Heart left ventricle (tissue), 16 donors: ENCODE measurements at places on chromosomes 11 and 22. TPM values are rescaled to one million over a fixed set of nuclear protein-coding genes. Genes with fewer than 3 reads are reported as not detected.

DNA sequence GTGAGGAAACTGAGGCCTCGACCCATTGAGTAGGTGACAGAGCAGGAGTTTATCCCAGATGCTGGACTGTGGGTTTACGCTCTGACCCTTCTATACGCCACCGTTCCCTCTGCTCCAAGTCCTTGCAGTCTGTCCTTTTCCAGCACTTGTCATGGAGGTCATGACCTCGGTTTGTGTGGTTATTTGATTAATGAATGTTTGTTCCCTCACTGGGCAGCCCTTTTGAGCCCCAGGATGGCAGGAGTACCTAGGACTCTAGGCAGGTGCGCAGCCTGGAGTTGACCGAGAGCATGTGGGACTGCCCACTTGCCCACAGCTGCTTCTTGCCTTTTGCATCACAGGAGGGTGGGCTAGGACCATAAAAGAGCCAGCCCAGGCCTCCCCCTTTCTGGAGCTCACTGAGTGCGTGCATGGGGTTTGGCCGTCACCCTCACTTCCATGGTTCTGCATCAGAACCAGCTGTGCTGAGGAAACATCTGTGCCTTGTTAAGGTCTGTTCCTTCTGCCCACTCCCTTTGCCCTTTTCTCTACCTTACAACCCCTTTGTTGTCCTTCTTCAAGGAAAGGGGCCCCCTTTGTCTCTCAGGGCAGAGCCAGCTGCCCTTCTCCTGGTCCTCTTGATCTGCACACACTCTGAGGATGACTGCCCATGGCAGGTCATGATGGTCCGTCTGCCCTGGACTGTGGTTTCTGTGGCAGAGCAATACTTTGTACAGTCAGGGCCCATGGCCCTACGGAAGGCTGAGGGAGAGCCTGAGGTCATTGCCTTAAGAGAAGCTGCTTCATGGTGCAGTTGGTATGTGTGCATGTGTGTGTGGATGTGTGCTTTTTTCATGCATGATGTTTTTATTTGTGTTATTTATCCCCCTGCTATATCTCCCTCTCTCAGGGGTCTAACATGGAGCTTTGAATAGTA, 38.2 kb downstream of the BMAL1 start:
- no peak for DNase-seq

DNA sequence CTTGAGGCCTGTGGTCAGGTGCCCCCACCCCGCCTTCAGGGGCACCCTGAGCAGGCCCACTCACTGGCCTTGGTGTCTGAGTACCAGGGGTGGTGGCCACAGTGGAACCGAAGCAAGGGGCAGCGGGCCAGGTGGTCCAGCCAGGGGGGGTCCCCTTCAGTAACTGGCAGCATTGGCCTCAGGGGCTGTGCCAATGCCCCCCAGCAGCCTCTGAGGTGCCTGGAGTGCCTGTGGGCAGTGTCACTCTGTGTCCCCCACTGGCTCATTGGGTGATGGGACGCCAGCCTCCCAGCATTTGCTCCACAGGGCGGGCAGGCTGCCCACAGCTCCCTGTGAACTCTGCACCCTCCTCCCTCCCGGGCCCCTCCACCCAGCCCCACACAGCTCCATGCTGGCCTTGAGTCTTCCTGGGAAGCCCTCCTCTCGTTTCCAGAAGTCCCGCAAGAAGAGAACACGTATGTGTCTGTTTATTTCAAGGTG, 29.5 kb upstream of the CARS1 start:
- DNase-seq, result no peak

GRCh38 chr11:133829566-133829965, 15.7 kb downstream of the SPATA19 start:
- DNase-seq, result no peak

GRCh38 chr11:131584785-131585592, 214.6 kb downstream of the NTM start:
- no peak for DNase-seq

- DNase-seq, result no peak
Measured at GRCh38 chr22:30293026-30293425, 3.7 kb upstream of the CASTOR1 start.

DNA sequence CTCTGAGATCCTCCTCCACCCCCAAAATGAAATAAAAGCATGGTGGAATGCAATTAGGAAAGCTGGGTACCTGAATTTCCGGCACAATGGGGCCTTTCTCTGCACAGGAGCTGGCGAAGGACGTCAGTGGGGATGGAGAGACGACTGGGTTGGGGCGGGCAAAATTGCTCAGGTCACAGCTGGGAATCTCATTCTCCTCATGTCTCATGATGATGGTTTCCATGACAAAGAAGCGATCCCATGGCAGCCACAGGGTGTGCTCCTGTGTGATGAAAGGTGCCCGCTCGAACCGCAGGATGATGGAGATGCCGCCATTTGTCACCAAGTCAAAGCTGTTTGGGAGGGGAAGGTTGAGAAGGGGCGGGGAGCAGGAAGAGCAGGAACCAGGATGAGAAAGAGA, 157.6 kb upstream of the NARS2 start:
- DNase-seq, result no peak

- DNase-seq, result no peak
Measured at GRCh38 chr22:27100789-27101188, 443.4 kb downstream of the MIAT start.

The KRTAP5-11 gene
- total RNA-seq, result not detected

- no peak for DNase-seq
Measured at GRCh38 chr11:8642196-8642841, 40.1 kb downstream of the TRIM66 start.

The LIF gene
- 0.40 TPM for total RNA-seq

GRCh38 chr22:45273452-45274075, 11.2 kb upstream of the UPK3A start:
- no peak for DNase-seq

DNA sequence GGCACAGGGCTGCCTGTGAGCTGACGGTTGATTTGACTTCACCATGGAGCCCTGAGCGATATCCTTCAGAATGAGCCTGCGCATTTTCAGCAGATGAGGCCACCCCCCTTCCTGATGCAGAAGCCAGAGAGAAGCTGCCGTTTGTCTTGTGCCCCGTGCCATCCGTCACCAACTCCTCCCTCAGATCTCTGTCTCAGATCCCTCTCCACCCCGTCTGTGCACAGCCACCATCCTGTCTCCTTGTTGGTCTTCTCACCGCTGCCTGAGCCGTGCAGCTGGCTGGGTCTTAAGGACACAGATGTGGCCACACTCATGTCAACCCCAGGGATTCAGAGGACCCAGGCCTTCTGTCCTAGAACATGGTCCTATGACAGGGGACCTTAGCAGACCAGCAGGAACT, 293.9 kb downstream of the TBC1D22A start:
- no peak for DNase-seq

The DDX6 gene
- total RNA-seq, result 114 TPM

The ART5 gene
- 1.6 TPM for total RNA-seq

DNA sequence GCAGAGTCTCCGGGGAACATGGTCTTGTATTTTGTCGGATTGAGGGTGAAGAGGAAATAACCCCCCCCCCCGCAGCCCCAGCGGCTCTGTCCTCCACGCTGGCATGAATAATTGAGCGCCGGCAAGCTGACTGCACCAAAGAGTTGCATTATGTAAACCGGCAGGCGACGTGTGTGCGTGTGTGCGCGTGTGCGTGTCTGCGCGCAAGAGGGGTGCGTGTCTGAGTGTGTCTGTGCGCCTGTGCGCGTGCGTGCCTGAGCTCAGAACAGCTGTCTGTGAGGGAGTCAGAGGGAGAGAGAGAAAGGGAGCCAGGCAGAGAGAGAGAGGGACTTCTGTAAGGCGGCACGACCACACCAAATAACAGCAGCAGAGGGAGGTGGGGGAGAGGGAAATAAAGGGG, 94.4 kb downstream of the SCN3B start:
- DNase-seq, result peak; percentile 76

- DNase-seq, result no peak
Measured at GRCh38 chr11:65863889-65864705, 3.9 kb downstream of the MUS81 start.

The TRIM6 gene
- total RNA-seq, result 0.39 TPM

- peak; percentile 93 for DNase-seq
Measured at GRCh38 chr11:118145285-118146227, 7.1 kb downstream of the SCN4B start.

DNA sequence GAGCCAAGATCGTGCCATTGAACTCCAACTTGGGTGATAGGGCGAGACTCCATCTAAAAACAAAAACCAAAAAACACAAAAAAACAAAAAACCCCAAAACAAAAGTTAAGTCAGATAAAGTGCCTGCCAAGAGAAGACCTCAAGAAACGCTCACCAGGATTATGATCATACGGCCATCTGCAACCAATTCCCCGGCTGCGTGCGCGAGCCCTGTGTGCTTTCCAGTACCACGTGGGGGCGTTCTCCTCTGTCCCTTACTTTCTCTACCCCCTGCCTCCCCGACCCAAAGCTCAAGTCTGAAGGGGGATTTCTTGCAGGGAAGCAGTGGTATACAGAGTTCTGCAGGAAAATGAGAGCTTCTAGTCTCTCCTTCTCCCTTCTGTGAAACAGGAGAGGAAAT, 10.5 kb upstream of the RPS19BP1 start:
- no peak for DNase-seq

The HTR3B gene
- not detected for total RNA-seq

- no peak for DNase-seq
Measured at GRCh38 chr11:119539583-119539982, 116.6 kb upstream of the THY1 start.

DNA sequence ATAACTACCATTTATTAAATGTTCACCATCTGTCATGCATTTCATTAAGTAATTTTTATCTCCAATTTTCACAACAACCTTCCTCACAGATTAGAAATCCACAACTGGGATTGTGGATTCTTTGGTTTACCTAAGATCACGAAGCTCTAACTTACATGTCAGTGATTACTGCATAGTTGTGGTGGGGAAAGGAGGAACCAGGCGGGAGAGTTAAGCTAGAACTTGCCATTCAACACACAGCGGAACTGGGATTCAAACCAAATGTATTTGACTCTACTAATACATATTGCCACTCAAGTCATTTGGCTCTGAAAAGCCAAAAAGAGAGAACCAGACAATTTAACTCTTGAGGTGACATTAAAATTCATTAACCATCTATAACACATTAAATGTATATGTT, 10.4 kb upstream of the LAYN start:
- no peak for DNase-seq

DNA sequence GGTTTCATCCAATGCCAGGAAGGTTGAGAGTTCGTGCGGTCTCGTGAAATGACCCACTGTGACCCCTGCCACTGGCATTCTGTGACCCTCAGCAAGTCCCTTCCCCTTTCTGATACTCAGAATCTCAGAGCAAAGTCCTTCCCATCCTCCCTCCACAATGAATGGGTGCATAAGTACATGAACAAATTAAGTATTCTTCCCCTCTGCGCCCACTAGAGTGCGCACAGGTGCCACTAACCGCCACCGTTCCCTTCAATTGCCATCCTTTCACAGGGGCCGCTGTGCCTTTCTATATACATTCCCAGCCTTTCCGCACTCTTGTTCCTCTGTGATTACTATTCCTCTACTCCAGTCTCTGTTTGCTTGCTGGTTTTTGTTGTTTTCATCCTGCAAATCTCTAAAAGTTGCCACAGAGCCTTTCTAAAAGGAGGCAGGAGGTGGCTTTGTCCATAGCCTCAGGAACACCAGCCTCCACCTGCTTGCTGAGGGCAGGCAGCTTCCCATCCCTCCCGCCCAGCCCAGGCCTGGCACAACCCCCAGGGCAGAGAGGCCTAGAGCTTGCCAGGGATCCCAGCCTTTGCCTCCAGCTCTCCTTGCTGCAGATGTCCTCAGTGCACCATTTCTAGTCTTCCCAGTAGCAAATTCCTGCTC, 6.7 kb upstream of the AP1B1 start:
- DNase-seq, result peak; percentile 63

- DNase-seq, result peak; percentile 94
Measured at GRCh38 chr11:94543695-94544645, at the start of gene FUT4. Gene FUT4 (plus strand): TSS chr11:94543921. CDS start chr11:94544134, 213 bp downstream.

The TPBGL gene
- total RNA-seq, result not detected

The TBX1 gene
- total RNA-seq, result 3.1 TPM

DNA sequence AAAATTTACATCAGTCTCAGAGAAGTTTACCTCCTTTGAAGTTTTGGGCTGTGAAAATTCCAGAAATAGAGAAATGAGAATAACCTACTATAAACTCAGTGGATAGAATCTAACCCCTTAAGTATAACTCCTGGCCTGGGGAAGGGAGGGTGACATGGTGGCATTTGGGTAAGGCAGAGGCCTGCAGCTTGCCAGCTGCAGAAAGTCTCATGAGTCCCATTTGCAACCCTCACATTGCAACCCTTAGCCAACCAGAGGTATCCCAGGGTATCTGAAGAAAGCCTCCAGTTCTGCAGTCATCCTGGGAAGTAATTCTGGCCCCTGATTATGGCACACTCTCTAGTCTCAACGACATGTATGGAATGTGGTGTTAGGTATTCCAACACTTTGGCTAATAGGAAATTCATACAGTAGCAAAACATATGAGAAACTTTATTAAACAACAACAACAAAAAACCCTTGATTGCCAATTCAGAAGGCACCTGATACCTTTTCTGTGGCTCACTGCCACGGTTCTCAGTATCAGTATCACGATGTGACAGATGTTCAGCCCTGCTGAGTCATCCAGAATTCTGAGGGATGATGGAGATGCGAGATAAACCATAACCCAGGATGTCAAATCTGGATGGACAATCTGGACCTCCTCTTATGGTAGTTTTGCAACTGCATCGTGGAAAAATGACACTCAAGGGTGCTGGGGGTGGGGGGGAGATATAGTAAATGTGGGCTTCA, 743.4 kb downstream of the NELL1 start:
- DNase-seq, result no peak

DNA sequence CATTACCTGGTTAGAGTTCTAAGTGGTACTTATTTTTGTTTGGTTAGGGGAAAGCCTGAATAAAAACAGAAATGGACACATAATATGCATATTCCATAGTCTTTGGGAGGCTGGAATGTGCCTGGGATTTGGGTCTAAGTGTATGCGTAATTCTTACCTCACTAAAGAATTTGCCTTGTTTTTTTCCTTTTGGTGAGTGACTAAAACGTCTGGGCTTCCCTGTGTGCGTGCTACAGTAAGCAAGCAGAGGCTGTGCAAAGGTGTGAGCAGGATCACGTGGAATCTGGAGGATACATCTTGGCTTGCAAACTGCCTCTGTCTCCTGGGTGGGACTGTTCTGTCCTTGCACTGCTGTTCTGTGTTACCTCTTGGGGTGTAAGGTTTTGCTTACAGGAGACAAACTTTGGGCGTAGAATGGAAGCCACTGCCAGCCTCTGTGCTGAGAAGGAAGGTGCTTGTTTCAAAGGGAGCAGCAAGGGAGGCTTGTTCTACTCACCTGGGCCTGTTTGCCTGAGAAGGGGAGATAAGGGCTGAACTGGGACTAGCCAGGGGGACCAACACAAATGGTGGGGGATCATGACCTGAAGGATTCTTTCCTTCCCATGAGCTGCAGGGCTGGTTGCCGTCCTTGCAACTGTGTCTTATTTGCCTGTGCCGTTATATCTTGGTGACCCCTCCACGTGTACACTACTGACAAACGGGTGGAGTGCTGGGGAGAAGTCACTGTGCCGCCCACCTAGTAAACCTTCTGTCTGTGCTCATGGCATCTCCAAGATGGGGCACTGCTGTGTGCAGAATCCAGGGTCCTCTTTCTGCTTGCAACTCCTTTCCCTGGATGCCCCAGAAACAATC, 4.5 kb downstream of the NEAT1 start:
- no peak for DNase-seq

DNA sequence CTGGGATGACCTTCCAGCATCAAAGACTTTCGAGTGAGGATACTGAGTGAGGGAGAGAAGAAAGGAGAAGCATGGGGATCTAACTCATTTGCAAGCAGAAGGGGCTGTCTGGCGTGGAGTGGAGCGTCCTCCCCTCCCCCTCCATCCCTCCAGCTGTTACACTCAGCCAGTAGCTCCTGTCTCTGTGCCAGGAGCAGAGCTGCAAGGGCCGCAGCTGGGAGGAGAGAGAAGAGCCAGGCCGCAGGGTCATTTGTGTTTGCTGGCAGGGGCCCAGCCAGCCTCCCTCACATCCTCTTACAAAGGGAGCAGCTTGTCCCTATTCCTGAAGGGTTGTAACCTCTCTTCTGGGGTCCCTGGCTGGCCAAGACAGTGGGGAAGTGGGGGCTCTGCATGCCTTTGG, 57.9 kb downstream of the NECTIN1 start:
- DNase-seq, result peak; percentile 94
